ENCODE measurements at places on chromosomes 1 and 21.

- DNase-seq = no peak
Measured at GRCh38 chr1:232166942-232167341, 463.0 kb downstream of the SIPA1L2 start.

DNA sequence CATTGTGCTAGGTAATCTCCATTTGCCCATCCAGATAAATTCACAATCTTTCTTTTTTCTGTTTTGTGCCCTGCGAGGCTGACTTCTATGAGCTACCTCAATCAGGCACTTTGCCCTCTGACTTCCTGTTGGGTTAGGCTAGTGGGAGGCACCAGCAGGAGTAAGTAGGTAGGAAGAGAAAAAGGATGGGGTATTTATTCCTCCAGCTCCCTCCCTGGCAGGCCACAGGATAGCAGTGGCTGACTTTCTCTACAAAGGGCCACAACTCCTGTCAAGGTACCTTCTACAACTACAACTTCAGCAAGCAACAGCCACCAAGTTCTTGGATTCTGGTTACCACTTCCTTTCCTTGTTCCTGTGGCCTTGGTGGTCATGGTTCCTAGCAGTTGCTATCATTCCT is 18.8 kb upstream of the GORAB start:
- DNase-seq = no peak

DNA sequence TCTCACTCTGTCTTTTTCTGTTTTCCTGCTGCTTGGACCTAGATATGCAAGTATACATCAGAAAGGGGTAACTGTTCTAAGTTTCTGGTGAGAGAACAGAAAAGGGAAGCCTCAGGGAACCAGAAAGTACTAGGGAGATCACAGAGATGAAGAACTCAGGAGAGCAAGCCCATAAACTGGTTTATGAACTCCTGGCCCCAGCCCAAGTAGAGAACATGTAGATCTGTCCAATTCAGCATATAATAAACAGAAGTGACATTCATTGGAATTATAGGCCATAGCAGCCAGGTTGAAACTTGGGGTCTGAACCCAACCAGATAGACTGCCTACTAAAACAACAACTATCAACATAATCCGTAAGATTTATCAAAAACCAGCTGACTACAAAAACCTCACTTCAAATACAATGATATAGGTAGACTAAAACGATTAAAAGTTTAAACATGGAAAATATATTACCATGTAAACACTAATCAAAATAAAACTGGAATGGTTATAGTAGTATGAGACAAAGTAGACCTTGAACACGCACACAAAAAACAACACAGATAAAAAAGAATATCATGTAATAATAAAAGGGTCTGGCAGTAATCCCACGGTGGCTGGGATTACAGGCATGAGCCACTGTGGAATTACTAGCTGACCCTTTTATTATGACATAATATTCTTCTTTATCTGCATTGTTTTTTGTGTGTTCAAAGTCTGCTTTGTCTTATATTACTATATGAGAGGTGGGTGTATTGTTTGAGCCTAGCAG is 65.0 kb downstream of the ZSWIM5 start:
- DNase-seq = no peak

- DNase-seq = no peak
Measured at GRCh38 chr1:159927849-159928431, 2.6 kb upstream of the TAGLN2 start.

- no peak for DNase-seq
Measured at GRCh38 chr1:68255301-68255700, 23.0 kb upstream of the WLS start.

- peak; percentile 24 for DNase-seq
Measured at GRCh38 chr21:41481191-41481590, 26.8 kb downstream of the TMPRSS2 start.

DNA sequence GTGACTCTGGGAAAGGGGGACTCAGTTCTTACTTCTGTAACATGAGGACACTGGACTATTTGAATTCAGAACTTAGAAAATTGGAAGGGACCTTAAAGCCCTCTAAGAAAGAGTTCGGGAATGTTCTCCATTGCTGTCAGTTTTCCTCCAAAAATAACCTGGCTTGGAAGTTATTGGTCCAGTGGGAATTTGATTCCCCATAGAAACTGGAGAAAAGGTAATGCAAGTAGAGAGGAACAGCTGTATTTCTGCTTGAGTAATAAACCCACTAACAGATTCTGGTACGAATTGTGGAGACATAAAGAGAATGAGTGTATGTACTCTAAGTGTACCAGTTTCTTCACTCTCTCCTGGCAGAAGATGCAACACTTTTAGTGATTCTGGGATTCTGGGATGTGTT is 1.8 kb downstream of the ZBED6 start:
- no peak for DNase-seq

- no peak for DNase-seq
Measured at GRCh38 chr21:39126486-39126806, 56.8 kb downstream of the PSMG1 start.

DNA sequence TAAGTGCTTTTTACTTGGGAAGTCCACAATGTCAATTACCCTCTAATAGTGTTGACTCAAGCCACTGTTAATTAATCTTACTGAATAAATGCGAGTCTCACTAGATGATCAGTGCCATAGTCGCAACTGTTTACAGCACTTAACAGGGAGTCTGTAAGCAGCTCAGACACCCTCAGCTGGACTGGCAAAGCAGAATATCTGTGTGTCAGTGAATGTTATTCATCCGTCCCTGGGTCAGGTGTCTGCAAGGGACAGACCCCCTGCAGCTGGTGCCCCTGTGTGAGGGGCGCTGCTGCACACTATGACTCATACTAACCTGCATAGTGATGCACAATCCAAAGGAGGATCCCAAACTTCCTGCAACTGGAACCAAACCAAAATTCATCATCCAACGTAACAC is 306.5 kb downstream of the HHIPL2 start:
- no peak for DNase-seq

GRCh38 chr1:101144671-101145448 is 92.0 kb upstream of the S1PR1 start:
- DNase-seq = no peak

GRCh38 chr1:201346337-201346939 is 31.0 kb downstream of the TNNT2 start:
- DNase-seq = peak; percentile 75

DNA sequence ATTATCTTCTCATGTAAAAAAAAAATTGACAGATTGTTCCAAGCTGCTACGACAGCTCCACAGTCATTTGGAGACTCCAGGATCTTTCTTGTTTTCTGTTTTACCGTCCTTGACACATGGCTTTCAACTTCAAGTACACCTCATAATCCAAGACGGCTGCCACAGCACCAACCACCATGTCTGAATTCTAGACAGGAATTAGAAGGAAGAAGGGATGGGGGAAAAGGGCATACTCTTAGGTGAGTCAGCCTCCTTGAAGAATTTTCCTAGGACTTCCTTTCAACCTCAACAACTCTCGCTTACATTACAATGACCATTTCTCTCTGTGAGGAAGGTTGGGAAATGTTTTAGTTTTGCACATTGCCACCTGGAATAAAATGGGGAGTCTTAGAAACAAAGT is 110.3 kb upstream of the TNR start:
- DNase-seq = no peak

DNA sequence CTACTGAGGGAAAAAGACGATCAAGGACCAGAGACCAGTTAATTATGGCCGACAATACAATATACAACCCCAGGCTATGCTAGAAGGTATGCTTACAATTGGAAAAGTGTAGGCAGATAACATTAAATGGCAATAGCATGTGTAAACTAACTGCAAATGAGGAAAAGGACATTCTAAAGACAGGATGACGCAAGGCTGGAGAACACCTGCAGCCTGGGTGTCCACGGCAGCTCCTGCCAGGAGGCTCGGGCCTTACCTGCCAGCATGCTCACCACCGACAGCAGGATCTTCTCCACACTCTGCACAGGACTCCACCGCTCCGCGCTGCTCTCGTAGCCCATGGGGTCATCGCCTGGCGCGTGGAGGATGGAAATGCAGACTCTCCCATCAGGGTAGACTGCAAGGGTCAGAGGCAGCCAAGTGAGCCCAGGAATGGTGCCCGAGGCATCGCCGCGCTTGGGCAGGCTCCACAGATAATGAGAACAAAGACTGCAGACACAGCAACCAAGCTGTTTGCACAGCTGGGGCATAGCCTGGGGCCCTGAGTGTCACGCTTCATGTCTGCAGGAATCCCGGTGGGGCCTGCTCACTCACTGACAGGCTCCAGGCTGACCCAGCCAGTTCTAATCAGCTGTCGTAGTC is 28.2 kb downstream of the UBE2G2 start:
- no peak for DNase-seq

DNA sequence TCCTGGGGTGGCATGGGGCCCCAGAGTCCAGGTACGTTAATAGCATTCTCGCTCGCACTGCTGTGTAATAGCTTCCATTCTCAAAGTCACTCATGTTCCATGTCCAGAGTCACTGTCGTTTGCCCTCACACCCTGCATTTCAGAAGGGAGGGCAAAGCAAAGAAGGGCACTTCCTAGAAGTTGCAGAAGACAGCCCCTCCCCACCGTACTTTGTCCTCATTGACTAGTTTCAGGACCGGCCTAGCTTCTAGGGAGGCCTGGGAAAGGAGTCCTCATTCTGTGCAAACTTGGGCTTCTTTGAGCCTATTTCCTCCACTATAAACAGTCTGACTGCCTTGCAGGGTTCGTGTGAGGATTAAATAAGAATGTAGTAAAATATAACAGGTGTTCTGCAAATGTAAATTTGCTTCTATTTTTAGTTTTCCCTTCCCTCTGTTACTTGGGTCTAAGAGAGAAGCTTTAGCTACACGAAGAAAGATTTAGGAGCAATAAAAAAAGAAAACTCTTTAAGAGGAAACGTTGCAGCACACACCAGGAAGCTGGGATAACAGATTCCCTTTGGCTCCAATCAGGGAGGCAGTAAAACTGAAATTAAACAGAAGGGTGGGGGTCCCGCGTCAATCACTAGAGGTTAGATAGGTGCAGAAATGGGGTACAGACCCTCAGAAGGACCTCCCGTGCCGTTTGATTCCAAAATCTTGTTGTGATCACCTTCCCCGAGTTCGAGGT is 40.1 kb downstream of the ACTL8 start:
- DNase-seq = no peak

GRCh38 chr21:35543746-35544145 is 494.6 kb upstream of the RUNX1 start:
- no peak for DNase-seq

GRCh38 chr1:162882248-162882674 is 21.3 kb upstream of the CCDC190 start:
- peak; percentile 50 for DNase-seq

- no peak for DNase-seq
Measured at GRCh38 chr1:198934901-198935305, 296.1 kb downstream of the PTPRC start.

- peak; percentile 52 for DNase-seq
Measured at GRCh38 chr1:163561580-163562295, 240.0 kb downstream of the NUF2 start.

DNA sequence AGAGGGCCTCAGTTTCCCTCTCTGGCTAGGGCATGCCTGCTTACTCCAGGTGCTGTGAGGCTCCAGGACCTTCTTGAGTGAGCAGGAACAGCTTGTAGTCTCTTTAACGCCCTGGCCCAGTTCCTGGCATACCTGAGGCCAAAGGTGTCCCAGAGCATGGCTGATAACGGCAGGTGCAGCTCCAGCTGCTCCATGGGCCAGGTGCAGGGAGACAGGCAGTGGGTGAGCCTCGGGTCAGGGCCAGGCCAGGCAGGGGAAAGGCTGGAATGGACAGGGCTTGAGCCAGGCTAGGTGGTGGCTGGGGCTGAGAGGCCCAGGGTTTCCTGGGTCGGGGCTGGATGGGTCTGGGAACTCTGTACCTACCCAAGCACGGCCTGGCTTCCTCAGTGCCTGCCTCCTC is 18.3 kb downstream of the EDN2 start:
- no peak for DNase-seq

DNA sequence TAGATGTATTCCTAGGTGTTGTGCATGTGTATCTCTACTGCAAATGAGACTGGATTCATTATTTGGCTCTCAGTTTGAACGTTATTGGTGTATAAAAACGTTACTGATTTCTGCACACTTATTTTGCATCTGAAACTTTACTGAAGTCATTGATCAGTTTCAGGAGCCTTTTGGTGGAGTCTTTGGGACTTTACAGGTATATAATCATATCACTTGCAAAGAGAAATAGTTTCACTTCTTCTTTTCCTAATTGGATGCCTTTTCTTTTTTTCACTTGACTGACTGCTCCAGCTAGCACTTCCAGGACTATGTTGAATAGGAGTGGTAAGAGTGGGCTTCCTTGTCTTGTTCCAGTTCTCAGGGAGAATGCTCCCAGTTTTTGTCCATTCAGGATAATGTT is 252.2 kb downstream of the SMYD3 start:
- no peak for DNase-seq

DNA sequence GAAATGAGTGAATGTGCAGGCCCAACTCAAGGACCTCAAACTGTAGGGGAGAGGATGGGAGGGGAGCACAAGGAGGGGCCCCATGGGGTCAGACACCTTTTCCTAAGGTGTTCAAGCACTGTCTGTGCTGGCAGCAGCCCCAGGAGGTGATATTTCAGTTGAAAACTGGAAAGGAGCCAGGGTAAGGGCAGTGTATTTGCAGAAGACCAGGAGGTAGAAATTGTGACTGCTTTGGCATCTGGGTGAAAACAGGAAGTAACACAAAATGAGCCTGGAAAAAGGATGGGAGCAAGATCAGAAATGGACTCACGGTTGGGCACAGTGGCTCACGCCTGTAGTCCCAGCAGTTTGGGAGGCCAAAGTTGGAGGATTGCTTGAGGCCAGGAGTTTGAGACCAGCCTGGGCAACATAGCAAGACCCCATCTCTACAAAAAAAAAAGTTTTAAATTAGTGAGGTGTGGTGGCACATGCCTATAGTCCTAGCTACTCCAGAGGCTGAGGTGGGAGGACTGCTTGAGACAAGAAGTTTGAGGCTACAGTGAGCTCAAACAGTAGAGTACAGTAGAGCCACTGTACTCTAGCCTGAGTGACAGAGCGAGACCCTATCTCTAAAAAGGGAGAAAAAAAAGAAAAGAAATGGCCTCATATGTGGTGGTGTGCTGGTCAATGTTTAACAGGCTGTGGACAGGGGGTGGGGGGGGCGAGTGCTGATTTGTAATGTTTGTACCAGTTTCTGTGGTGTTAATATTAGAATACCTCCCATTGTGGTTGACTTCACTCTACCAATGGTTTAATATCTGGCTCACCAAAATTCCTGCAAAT is 76.2 kb upstream of the ANGPTL1 start:
- no peak for DNase-seq

- peak; percentile 24 for DNase-seq
Measured at GRCh38 chr1:40270152-40270834, 12.3 kb downstream of the ZMPSTE24 start.

DNA sequence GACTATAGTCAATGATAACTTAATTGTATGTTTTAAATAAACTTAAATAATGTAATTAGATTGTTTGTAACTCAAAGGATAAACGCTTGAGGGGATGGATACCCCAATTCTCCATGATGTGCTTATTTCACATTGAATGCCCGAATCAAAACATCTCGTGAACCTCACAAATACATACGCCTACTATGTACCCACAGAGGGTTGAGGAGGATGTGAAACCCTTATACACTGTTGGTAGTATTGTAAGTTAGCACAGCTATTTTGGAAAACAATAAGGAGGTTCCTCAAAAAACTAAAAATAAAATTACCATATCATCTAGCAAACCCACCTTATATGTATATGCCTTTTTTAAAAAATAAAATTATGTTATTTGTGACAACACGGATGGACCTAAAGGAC is 198.6 kb downstream of the MRPL39 start:
- no peak for DNase-seq

Data from GM03348 (cell line).